Kasumi-1 (cell line): ENCODE measurements at places on chromosomes 13 and 19.

DNA sequence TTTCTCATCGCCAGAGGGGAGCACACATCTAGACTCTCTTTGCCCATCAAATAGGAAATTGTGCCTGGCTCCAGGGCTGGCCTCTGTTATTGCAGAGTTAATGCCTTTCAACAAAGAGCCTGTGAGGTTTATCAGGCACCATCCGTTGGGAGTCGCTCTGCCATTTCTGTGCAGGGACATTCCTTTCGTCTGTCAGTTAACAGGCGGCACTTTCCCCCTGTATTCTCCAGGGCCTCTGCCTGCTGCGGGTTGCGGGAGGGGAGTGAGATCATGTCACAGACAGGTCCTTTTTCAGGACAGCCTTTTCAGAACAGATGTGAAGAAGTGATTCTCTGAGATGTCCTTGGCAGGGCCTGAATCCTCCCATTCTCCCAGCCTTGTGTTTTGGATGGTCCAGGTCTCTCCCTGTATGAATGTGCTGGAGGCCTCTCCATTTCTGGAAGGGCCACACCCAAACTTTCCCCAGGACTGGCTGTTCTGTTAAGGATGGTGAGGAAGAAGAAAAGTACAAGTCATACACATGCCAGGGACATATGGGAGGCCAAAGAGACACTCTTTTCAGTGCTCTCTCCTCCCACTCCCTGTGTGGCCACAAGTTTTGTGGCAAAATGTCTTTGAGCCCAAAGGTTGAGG lies 14.9 kb downstream of the SERP2 start:
- no peak for DNase-seq

- no peak for DNase-seq
Measured at GRCh38 chr19:6467384-6467783, 3.3 kb downstream of the CRB3 start.

DNA sequence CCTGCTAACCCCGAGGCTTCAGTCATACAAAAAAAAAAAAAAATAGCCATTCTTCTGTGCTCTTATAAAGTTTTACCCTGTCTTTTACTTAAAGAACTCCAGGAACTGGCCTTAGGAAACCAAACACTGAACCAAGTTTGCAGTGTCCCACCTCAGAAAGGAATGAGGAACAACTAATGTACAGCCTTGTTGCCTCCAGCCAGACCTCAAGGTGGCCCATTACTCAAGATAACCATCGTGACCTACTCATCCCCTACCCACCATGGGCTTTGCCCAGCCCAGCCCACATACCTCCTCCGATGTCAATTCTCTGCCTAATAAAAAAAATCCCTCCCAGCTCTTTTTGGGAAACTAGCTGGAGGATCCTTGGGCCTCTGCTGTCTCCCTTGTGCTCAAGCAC lies 133.2 kb downstream of the STARD13 start:
- no peak for DNase-seq

- no peak for DNase-seq
Measured at GRCh38 chr13:40533072-40533471, 133.4 kb downstream of the FOXO1 start.

DNA sequence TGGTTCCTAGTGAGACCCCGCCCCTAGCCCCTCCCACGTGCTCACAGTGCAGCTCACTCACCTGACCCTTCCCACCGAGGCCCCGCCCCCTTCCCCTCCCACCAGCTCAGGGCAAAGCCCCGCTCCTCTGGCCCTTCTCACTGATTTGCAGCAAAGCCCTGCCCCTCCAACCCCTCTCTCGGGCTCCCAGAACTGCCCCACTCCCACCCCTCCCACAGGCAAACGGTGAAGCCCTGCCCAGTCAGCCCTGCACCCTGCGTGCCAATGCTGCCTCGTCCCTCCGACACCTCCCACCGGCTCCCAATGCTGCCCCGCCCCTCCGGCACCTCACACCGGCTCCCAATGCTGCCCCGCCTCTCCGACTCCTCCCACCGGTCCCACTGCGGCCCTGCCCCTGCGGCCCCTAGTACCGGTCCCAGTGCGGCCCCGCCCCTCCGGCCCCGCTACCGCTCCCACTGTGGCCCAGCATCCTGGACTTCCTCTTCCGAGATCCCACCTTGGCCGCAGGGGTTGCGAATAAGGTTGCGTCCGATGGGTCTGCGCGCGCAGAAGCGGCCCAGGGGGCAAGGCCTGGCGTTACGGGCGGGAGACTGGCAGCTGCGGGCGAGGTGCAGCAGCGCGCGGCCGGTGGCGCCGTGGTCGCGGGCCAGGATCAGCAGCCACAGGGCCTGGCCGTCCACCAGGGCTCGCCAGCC lies 834 bp downstream of the FBXO27 start:
- no peak for DNase-seq

- DNase-seq = peak; percentile 76
Measured at GRCh38 chr19:17751103-17751911, at the start of gene FCHO1. Gene FCHO1 (plus strand): TSS chr19:17751477. CDS start chr19:17755165, 3,688 bp downstream.

DNA sequence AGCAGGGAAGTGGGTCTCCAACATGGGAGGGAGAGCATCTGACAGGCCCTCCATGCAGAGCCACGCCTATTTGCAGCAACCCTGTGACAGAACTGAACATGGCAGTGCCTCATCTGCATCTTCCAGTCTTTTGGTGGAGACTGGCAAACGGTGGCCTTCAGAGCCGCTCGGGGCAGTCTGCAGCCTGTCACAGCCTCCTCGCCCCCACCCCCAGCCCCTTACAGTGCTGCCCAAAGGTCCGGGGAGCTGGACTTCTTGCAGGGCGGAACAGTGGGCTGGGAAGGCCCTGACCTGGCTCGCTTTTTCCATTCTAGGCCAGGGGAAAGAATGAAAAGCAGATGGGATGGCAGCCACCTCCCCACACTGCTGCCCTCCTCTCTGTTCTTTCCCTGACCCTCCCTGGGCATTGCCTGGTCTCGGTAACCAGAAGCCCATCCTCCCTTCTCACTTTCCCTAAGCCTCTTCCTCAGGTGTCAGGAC lies 2.7 kb downstream of the CALM3 start:
- DNase-seq = no peak

DNA sequence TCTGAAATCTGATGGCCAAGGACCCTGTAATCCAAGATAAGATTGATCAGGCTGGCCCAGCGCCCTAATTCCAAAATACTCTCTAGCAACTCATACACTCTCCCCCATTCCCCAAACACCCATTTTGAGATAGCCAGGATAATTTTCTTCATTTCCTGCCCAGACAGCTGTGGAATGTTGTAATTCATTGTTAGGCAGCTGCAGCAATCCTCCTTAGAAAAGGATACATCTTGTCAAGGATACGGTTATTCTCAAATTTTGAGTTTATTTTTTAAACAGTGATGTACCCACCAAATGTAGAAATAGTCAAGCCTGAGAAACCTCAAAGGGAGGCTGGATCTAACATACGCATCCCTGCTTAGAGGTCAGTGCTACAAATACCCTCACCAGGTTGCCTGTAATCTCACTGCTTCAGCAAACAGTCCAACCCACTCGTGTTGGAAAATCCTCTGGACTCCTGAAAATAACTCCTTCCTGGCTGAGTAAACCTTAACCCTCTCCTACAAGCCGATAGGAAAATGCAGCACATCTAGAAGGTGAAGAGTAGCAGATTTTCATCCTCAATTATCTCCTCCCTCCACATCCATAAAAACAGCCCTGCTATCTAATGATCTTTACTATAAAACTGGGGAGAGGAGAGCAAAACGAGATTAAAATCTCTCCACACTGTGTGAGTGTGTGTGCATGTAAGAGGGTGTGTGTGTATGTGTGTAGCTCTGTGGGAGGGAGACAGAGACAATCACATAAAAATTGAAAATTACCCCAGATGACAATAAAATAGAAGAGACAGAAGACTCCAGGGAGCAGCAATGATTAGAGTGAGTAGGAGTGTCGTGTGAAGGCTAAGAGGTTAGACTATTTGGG lies 683.1 kb downstream of the DIAPH3 start:
- DNase-seq = no peak

GRCh38 chr13:113106711-113107351 lies 1.2 kb downstream of the F7 start:
- no peak for DNase-seq

DNA sequence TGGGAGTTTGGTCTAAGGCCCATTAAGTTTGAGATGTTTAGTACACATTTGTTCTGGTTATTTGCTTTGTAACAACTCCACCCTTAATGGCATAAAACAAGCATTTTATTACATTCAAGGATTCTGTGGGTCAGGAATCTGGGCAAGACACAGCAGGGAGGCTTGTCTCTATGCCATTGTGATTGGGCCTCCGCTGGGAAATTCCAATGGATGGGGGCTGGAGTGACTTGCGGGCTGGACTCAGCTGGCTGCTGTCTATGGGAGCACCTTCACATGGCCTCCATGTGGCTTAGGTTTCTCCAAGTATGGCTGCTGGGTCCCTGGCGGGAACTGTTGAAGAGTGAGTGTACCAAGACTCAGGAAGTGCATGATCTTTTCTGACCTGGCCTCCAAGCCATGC lies 159.0 kb downstream of the PAN3 start:
- no peak for DNase-seq

DNA sequence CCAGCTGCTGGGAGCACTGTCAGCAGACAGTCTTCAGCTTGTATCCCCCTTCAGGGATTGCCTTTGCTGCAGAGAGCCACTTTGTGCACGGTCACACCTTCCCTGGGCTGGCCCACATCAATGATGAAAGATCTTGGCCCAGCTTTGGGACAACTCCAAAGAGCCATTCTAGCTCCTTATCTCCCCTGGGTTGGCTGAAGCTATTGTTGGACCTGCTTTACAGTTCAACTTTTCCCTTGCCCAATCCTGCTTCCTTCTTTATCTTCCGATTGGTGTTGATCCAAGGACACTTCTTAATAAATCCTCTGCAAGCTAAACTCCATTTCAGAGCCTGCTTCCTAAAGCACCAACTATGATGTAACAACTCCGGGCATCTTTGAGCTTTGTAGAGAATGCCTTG lies 466.4 kb downstream of the KLF12 start:
- DNase-seq = no peak

DNA sequence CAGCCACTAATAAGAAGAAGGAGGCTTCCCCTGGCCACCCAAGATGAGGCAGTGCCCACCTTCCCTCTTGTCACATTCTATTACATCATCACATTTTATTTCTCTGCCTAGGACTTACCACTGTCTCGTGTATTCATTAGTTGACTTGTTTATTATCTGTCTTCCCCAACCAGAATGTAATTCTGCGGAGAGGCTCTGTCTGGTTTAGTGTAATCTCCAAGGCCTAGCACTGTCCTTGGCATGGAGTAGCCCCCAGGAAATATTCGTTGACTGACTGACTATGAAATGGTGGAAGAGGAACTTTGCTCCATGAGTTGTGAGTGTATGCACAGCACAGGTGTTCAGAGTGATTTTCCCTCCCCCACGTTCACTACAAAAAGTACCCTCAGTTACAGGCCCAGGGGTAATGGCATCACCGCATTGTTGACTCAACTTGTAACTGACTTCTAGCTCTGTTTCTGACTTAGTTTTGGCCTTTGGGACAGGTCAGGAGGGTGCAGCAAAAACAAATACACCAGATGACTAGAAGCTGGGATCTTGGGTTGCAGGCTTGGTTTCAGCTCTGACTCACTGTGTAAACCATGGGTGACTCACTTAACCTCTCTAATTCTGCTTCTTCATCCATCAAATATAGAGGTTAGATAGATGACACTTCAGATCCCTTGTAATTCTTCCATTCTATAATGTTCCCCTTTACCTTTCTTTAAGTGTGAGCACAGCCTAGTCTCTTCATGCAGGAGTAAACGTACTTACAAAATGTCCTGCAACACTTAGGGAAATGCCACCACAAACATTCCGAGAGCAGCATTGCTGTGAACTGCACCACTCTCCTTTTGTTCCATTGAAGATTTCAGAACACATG lies 229.7 kb downstream of the KCNRG start:
- peak; percentile 5 for DNase-seq

DNA sequence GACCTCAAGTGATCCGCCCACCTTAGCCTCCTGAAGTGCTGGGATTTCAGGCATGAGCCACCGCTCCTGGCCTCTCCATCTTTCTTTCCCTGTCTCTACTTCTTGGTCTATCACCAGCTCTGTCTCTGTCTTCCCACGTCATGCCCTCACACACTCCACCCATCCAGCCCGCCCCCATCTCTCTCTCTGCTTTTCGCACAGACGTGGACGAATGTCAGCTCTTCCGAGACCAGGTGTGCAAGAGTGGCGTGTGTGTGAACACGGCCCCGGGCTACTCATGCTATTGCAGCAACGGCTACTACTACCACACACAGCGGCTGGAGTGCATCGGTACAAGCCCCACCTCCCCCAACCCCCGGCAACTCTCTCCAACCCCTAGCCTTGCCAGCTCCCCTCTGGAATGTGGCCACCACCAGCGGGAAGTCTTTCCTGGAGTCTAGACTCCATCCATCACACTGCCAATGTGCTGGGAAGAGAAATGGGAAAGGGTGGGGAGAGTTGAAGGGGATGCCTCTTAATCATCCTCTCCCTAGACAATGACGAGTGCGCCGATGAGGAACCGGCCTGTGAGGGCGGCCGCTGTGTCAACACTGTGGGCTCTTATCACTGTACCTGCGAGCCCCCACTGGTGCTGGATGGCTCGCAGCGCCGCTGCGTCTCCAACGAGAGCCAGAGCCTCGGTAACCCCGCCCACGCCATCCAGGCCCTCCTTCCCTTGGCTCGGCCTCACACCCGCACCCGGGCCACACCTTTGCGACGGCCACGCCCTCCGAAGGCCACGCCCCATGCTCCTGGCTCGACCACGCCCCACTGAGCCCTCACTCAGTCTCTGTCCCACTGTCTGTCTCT lies 22.5 kb downstream of the LTBP4 start:
- DNase-seq = no peak

- peak; percentile 73 for DNase-seq
Measured at GRCh38 chr19:35320065-35320713, 8.8 kb upstream of the CD22 start.

GRCh38 chr19:45934551-45935230 lies 20.1 kb upstream of the NANOS2 start:
- no peak for DNase-seq

GRCh38 chr13:112869202-112870050 lies 99.6 kb upstream of the MCF2L start:
- DNase-seq = no peak

DNA sequence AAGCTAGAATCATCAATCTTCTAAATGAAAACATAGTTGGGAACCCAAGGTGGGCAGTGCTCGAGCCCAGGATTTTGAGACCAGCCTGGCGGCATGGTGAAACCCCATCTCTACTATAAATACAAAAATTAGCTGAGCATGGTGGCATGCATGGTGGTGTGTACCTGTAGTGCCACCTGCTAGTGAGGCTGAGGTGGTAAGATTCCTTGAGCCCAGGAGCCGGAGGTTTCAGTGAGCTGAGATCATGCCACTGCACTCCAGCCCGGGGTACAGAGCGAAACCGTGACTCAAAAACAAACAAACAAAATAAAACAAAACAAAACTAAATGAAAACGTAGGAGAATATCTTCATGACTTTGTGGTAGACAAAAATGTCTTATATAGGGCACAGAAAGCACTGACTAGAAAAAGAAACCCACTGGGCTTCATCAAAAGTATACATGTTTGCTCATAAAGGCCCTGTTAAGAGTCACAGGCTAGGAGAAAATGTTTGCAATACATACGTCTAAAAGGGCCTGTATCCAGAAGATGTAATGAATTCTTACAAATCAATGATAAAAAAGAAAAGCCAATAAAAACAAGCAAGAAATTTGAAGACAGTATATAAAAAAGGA lies 353.6 kb downstream of the FGF9 start:
- DNase-seq = no peak
